ENCODE measurements at places on chromosomes 12 and 14.
A peak's percentile ranks its signal among the peaks of the same experiment; 100 is the strongest.

- DNase-seq, result no peak
These were observed 54.0 kb downstream of the PHLDA1 start for GRCh38 chr12:75977590-75977951.

- no peak for DNase-seq
These were observed 208.0 kb downstream of the SLC41A2 start for GRCh38 chr12:104750061-104750460.

GRCh38 chr12:31312431-31312830 is 13.5 kb downstream of the SINHCAF start:
- DNase-seq, result no peak

DNA sequence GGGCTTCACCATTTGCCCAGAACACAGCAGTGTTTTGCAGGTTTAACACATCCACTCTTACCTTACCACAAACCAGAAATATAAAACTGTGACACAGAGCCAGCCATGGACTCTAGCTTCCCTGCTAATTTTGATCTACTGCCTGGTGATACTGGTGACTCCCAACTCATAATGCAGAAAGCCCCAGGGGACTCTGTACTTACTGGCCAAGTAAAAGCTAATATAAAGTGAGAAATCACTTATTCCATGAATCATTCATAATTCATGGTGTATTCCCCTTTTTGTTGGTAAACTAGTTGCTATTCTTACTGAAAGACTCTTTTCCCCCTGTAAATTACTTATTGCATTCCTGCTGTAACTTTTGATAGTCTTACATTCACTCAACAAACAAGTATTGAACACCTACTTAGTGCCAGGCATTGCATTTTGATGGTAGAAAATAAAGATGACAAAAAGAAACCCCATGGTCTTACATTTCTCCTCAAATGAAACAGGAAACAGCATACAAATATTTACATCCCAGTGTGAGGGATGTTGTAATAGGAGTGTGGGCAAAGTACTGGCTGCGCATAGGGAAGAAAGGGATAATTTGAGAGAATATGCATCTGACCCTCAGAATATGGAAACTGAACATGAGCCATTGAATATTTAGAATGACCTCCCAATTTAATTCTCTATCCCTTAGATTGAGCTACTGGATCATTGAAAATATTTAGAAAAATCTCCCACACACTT is 279.6 kb downstream of the PDZRN4 start:
- peak; percentile 6 for DNase-seq

DNA sequence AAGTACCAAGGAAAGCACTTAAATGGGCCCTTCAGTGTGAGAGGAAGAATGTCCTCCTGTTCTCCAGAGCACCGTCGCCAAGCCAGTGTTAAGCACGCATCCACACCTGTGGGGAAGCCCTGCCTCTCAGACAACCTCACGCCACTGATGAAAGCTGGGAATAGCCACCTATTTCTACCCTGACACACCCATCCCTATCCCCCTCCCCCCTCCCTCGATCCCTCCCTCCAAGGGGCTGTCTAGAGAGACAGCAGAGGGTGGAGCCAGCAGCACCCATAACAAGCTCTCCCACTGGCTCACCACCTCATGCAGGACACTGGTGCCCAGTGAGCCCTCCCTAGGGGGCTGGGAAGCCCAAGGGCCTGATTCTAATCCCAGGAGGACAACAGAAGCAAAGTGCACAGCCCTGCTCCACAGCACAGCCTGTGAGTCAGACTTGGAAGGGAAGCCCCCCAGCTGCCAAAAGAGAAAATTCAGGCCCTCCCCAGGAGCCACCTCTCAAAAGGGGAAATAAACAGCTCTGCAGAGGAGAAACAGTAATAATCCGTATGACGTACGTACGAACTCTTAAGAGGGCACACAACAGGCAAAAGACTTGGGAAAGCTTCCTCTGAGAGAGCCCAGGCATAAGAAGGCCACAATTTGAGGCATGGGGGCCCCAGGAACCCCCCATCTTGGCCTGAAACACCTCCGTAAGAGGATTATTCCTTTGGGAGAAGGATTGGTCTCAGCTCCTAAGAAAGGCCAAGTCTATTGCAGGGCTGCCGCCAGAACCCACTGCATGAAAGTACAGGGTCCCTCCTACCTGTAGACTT is 7.8 kb downstream of the PITPNM2 start:
- peak; percentile 87 for DNase-seq

GRCh38 chr12:98893675-98894411 is 248.8 kb downstream of the APAF1 start:
- DNase-seq, result peak; percentile 38

GRCh38 chr14:89828471-89829165 is 125.9 kb downstream of the EFCAB11 start:
- DNase-seq, result no peak

GRCh38 chr14:73795974-73796373 is 55.7 kb upstream of the PTGR2 start:
- no peak for DNase-seq

- no peak for DNase-seq
These were observed 7.3 kb downstream of the LHX5 start for GRCh38 chr12:113464452-113464775.

DNA sequence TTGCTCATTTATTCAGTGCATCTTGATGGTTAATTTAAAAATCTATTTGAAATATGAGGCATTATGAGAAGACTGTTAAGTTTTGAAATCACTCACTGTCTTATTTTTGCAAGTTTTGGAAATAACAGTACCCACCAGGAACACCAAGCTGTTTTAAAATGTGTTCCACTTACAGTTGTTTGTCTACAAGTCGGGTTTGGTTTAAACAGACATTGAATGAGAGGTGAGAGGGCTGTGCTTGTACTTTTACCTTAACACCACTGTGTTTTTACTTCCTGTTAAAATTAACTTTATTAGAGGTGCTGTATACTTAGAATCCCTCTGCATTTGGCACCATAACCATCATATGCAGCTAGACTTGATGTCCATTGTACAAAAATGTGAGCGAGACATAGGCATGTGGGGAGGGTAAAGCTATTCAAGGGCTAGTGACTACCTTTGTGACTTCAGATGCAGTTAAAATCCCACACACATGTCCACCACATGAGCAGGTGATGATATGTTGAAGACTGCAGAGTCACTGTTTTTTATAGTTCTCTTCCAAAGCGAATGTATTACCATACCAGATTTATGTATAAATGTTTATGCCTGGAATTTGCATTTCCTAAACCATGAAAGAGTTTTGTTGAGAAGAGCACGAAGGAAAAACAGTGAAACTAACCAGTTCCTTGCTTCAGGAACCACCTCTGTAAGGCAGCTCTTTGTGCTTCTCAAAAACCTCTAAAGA is 12.9 kb downstream of the ELK3 start:
- no peak for DNase-seq

DNA sequence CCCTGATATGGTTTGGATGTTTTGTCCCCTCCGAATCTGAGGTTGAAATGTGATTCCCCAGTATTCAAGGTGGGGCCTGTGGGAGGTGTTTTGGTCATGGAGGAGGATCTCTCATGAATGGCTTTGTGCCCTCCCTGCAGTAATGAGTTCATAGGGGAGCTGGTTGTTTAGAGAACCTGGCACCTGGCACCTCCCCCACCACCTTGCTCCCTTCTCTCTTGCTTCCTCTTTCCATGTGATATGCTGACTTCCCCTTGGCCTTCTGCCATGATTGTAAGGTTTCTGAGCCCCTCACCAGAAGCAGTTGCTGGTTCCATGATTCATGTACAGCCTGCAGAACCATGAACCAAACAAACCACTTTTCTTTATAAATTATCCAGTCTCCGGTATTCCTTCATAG is 32.6 kb downstream of the CD163L1 start:
- DNase-seq, result no peak

DNA sequence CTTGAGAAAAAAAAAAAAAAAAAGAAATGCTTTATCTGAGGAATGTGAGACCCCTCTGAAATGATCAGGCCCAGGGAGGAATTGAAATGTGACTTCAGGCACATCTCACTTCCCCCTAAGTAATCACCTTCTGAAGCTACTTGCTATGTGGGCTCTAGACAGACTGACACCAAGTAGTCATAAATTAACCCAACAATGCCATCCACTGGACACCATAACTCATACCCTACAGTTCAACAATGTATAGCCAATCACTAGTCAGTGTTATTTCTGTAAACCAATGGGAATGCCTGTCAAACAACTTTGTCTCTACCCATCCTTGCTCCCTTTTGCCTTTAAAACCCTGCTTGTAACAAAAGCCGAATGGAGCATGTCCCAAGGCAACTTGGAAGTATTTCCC is 182.7 kb upstream of the TMPO start:
- peak; percentile 28 for DNase-seq

GRCh38 chr14:88243946-88244345 is 79.1 kb downstream of the KCNK10 start:
- no peak for DNase-seq

DNA sequence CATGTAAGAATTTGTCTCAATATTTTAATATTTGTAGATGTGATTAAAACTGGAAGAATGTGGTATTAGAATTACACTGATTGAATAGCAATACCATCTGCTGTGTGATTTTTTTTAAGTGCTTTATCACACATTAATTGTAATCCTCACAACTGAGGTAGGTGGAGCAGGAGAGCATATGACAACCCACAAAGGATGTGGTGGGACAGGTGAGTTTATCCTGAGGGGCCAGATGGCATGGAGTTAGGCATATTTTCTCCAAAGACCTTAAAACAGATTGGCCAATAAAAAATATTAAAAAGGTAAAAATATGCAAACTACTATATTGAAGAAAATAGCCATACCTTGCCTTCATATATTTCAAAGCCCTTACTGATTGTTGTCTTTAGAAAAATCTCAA is 7.8 kb downstream of the LRRC10 start:
- DNase-seq, result no peak

DNA sequence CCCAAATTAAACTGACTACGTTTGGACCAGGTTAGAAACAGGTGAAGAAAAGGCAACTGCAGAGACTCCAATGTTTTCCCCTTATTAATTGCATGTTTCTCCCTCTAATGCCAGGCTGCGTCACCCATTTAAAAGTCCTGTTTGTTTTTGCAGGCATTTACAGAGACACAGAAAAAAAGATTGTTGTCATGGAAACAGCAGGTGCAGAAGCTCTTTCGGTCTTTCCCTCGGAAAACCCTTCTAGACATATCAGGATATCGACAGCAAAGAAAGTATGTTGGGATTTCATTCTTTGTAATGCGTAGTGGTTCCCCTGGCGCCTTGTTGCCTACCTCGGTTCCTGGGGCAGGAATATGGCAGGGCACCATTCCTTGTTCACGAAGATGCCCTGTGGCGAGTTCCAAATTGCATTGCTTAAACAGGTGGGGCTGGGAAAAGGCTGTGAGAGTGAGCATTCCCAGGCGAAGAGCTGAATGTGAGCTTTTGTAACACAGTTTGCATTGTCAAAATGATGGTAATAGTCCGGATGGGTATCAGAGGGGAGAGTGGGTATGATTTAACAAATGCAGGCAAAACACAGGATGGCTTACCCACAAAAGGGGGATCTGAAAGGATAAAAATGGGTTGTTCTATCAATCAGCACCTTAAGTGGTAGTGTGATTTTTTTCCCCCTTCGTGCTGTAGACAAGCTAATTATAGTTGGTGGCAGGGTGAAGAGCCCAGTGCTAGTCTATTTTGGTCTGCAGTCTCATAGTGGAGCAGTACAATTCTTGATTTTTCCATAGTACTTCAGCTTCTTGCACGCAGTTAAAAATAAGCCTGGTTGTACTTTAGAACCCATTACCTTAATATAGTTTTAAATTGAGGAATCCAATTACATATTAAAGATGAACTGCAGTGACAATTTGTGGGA is 132.4 kb downstream of the GCH1 start:
- DNase-seq, result peak; percentile 61

GRCh38 chr12:119177056-119177325 is 1.7 kb upstream of the HSPB8 start:
- DNase-seq, result no peak

DNA sequence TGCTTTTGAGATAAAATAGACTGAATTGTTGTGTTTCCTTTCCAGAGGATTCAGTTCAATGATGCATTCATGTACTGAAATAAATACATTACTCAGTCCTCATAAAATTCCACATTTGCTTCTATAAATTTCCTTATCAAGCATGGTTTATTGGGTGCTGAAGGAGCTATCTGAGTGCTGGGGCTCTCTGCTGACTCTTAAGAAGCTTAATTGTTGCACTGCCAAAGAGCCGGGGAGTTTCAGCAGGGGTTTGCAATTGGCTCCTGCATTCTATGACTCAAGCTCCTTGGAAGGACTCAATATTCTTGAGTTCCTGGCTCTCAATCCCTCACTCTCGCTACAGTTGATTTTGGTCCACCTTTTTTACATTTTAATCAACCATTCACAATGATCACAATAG is 69.8 kb upstream of the PYGL start:
- DNase-seq, result no peak

DNA sequence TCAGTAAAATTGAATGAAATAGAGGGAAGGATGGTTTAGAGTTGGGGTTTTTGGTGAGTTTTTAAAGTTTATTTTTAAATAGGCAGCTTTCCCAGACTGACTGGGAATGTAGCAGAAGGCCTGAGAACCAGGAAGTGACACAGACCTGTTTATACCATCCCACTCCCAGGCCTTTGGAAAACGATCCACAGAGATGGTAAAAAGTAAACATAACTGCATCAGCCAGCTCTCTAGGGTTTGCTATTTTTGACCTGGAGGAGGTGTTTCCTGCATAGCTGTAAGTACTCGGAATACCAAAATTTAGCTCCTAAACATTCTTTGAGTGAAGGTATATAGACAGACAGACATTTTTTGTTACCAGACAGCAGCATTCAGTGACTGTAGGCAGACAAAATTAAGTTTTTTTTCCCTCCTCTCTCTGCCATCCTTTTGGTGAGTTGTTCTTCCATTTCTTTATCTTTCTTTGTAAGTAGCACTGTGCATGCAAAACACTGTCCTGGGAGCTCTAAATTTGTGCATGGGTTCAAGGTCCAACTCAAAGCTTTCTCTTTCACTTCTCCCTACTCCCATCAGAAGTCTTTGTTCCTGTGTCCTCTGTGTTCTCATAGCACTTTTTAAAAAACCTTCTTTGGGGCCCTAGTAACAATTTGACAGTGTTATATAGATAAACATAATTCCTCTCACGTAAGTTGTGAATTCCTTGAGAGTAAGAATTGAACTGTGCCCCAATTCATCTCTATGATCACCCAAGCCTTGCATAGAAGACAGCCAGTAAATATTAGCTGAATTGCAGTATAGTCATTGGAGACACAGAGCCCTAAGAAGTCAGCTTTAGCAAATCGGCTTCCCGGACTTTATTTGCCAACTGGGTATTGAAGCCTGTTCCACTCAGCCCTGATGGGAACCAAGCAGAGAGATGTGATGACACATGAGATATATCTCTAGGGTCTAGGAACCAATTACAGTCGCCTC is 37.4 kb downstream of the SUSD6 start:
- DNase-seq, result peak; percentile 83

DNA sequence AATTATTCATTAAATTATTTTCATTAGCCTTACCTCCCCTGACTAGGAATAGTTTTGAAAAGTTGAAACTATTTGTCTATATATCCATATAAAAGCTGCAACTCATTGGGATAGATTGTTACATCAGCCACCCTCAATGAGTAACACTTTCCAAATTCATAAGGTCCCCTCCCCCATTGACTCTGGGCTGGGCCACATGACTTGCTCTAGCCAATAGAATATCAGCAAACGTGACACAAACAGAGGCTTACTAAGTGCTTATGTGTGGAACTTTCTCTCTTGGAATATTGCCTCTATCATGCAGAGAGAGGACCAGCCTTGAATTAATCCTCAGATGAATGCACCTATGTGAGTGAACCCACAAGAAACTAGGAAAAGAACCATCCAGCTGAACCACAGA is 213.7 kb downstream of the CCDC59 start:
- no peak for DNase-seq

- DNase-seq, result no peak
These were observed 42.2 kb downstream of the TAOK3 start for GRCh38 chr12:118330421-118331018.

GRCh38 chr14:21894003-21894897 is 220.6 kb upstream of the OR4E1 start:
- DNase-seq, result peak; percentile 6
